Airway epithelial cell (primary cell): ENCODE measurements at places on chromosomes 6 and 20. TPM values are rescaled to one million over a fixed set of nuclear protein-coding genes. Genes with fewer than 3 reads are reported as not detected.

The DCDC2 gene
- total RNA-seq = 0.07 TPM in 1 of 2 replicates, not detected in the other

The KIAA1755 gene
- not detected in 2 replicates for total RNA-seq

The EYA4 gene
- 1.4 and 3.9 TPM in 2 replicates for total RNA-seq

The PNLDC1 gene
- 0.14 TPM in 2 replicates for total RNA-seq

The WASF1 gene
- 18.0 and 23.3 TPM in 2 replicates for total RNA-seq

The HTR1E gene
- not detected in 2 replicates for total RNA-seq

The SLC35D3 gene
- total RNA-seq = not detected in 2 replicates

The RALGAPB gene
- 13.2 and 20.7 TPM in 2 replicates for total RNA-seq

The SLC22A2 gene
- total RNA-seq = not detected in 2 replicates

The PPP1R14C gene
- 89.3 and 94.6 TPM in 2 replicates for total RNA-seq

The SPATS1 gene
- not detected in 2 replicates for total RNA-seq

The KHDC1L gene
- not detected in 2 replicates for total RNA-seq

The DSE gene
- 51.7 and 60.5 TPM in 2 replicates for total RNA-seq

The PRSS16 gene
- total RNA-seq = 1.7 and 7.6 TPM in 2 replicates

The ZNF334 gene
- 1.3 and 2.0 TPM in 2 replicates for total RNA-seq

The HSPA12B gene
- total RNA-seq = 0.14 TPM in 1 of 2 replicates, not detected in the other

The CCDC170 gene
- total RNA-seq = 0.07 and 0.70 TPM in 2 replicates

The HUS1B gene
- 0.49 TPM in 1 of 2 replicates, not detected in the other for total RNA-seq

The C6orf52 gene
- total RNA-seq = 1.2 and 4.6 TPM in 2 replicates

The SAMD3 gene
- total RNA-seq = not detected in 2 replicates

The TSPO2 gene
- not detected in 2 replicates for total RNA-seq

The RSPH9 gene
- 0.14 and 0.23 TPM in 2 replicates for total RNA-seq

The ADGRF5 gene
- under 0.01 TPM in 1 of 2 replicates, not detected in the other for total RNA-seq

The NOTCH4 gene
- 0.71 and 0.98 TPM in 2 replicates for total RNA-seq

The NR2E1 gene
- not detected in 2 replicates for total RNA-seq

The RNF144B gene
- 32.5 and 38.2 TPM in 2 replicates for total RNA-seq

The SCAF8 gene
- total RNA-seq = 15.6 and 21.4 TPM in 2 replicates

The SSTR4 gene
- total RNA-seq = not detected in 2 replicates

The GABRR2 gene
- not detected in 2 replicates for total RNA-seq

The MTFR2 gene
- total RNA-seq = 5.1 and 9.1 TPM in 2 replicates

The HLA-DPA1 gene
- total RNA-seq = not detected in 2 replicates

The IRAK1BP1 gene
- 2.2 and 3.6 TPM in 2 replicates for total RNA-seq

The MOCS3 gene
- total RNA-seq = 7.1 and 9.0 TPM in 2 replicates

The ADGRF4 gene
- 13.7 and 18.3 TPM in 2 replicates for total RNA-seq

The PROCR gene
- 74.8 and 97.8 TPM in 2 replicates for total RNA-seq

The HLA-DRB1 gene
- total RNA-seq = 0.14 TPM in 1 of 2 replicates, not detected in the other

The LHFPL5 gene
- 0.21 TPM in 1 of 2 replicates, not detected in the other for total RNA-seq

The HRH3 gene
- not detected in 2 replicates for total RNA-seq

The TMEM217 gene
- total RNA-seq = 0.46 and 1.2 TPM in 2 replicates

The TNF gene
- 0.23 and 0.28 TPM in 2 replicates for total RNA-seq

The ECI2 gene
- 39.0 and 44.2 TPM in 2 replicates for total RNA-seq

The ADGRB3 gene
- total RNA-seq = not detected in 2 replicates

The FAXC gene
- total RNA-seq = 3.9 and 5.9 TPM in 2 replicates

The TASP1 gene
- total RNA-seq = 7.3 and 10.2 TPM in 2 replicates
